ENCODE measurements at places on chromosomes 16 and 17.

GRCh38 chr17:6831661-6832263, at the start of gene TEKT1:
Gene TEKT1 (minus strand): TSS chr17:6831729. CDS start chr17:6830376, 1,353 bp downstream.
- DNase-seq = no peak

GRCh38 chr17:835263-835662, 53.1 kb downstream of the MRM3 start:
- no peak for DNase-seq

- DNase-seq = no peak
Measured at GRCh38 chr17:56440419-56440818, 153.1 kb upstream of the NOG start.

GRCh38 chr17:45857977-45858708, 13.5 kb downstream of the SPPL2C start:
- no peak for DNase-seq

- no peak for DNase-seq
Measured at GRCh38 chr17:67519801-67520251, 142.7 kb downstream of the PITPNC1 start.

GRCh38 chr17:41396996-41397660, at the start of gene KRT31:
Gene KRT31 (minus strand): TSS chr17:41397608. CDS start chr17:41397539, 69 bp downstream.
- DNase-seq = no peak

DNA sequence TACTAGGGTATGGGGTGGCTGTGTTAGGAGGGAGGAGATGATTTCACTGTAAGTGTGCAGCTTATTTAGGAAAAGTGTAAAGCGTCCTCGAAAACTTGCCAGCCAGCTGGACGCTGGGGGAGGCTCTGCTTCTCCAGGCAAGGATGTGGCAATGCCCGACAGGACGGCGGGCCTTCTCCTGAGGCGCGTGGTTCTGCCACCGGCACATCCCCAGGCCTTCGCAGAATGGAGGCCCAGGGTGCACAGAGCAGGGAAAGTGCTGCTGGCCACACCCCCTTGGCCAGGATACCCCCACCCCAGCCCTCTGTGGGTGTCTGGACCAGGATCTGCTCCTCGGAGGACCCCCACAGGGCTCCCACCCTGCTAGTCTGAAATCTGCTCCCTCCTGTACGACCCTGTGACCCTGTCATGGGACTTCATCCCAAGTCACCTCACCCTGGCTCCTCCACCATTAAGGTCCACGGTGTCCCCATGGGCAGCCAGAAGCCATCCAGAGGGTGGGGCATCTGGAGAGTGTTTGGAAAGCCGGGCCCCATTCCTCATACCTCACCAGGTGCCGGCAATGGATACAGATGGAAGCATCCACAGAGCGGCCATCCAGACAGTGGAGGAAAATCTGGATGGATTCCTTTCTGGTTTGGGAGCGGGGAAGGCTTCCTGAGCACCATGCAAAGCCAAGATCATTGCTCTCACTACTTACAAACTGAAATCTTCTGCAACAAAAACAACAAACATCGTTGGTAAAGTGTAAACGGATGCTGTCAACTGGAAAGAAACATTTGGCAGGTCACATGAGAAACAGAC, 9.2 kb upstream of the SRRM2 start:
- no peak for DNase-seq

- no peak for DNase-seq
Measured at GRCh38 chr17:71019699-71020098, 850.4 kb downstream of the KCNJ2 start.

- no peak for DNase-seq
Measured at GRCh38 chr16:57663917-57664661, 4.0 kb upstream of the ADGRG3 start.

- DNase-seq = no peak
Measured at GRCh38 chr17:41792845-41793783, 6.6 kb upstream of the JUP start.

DNA sequence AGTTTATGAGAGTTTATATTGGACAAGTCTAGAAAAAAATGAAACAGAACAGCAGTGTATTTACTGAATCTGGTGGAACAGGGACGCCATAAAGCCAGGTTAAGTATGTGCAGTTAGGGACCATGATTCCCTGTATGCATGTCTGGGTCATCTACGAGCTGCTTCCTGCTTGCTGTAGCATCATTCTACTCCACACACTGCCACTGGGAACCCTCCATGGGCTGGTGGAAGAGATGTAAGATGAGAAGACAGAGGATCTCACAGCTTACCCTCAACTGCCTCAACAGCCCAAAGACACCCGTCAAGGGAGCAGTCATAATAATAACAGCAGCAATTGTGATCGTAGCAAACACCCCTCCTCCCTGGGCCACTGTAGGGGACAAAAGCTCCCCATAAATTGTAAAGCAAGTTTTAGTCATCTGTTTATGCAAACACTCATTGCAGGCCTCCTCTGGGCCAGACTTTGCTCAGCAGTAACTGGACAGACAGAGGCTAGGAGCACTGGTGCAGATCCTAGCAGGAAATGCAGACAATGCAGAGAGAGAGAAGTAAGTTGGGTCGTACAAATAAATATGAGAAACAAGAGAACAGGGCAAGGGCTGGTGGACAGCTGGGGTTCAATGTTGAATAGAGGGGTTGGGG, 188.0 kb downstream of the SOX9 start:
- no peak for DNase-seq

GRCh38 chr17:38464251-38464722, 36.0 kb downstream of the ARHGAP23 start:
- no peak for DNase-seq

DNA sequence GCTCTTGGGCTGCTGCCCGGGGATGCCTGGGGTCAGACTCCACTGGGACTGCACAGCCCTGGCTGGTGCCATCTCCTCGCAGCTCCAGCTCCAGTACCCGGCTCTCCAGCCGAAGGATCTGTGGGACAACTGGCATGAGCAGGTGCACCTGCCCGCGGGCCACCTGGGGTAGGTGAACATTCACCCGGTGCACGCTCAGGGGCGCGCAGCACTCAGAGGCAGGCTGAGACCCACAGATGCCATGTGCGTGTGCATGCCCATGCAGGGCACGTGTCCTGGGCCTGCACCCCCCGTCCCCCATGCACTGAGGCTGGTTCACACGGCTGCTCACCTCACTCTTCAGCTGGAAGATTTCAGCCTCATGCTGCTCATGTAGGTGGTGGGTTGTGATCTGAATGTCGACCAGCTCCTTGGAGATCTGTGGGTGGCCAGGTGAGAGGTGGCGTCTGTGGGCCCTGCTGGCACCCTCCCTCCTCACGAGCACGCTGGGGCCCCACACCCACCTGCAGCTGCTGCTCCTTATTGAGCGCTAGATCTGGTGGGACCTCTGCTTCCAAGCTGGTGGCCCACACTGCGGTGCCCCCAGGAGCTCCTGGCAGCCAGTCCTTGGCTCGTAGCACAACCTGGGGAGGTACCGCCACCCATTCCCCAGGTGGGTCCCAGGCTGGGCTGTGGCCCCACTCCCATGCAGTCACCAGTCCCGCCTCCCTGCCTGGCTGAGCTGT, 618 bp downstream of the CCDC78 start:
- DNase-seq = no peak

GRCh38 chr17:49580055-49580721, 4.5 kb downstream of the NXPH3 start:
- DNase-seq = no peak

- no peak for DNase-seq
Measured at GRCh38 chr16:16080465-16081065, 131.1 kb downstream of the ABCC1 start.

GRCh38 chr17:57663326-57664070, 81.6 kb downstream of the CCDC182 start:
- no peak for DNase-seq

GRCh38 chr17:51435641-51436091, 175.3 kb downstream of the UTP18 start:
- peak; percentile 68 for DNase-seq

DNA sequence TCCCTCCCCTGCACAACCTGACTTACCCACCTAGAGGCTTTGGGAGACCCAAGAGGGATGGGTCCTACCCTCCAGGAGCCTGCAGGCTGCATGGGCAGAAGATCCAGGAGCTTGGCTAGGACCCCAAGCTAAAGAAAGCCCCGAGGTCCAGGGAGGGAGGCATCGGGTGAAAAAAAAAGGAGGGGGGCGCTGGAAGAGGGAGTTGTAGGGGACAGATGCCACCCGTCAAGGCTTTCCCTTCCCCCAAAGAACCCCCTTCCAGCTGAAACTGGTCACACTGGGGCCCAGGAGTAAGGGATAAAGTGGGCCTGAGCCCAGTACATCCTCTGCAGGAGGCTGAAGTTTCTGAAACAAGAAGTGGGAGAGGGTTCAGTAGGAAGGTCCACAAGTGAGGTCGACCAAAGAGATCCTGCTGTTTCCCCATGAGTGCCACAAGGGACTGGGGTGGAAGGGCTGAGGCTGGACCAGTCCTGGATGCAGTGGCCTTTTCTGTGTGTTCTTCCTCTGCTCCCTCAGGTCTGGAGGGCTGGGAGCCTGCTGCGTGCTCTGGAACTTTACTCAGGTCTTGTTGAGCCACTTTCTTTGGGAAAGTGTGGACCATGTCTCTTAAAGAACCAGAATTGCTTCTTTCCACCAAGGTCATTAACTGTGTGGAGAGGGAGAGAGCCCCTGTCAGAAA, 14.2 kb upstream of the CBFB start:
- no peak for DNase-seq

GRCh38 chr16:26665166-26665939, 401.4 kb upstream of the C16orf82 start:
- no peak for DNase-seq

GRCh38 chr17:15891318-15891717, 53.6 kb upstream of the ADORA2B start:
- no peak for DNase-seq

- no peak for DNase-seq
Measured at GRCh38 chr16:55834049-55834448, 1.2 kb upstream of the CES1 start.

- no peak for DNase-seq
Measured at GRCh38 chr16:8943001-8943763, 20.5 kb downstream of the USP7 start.

DNA sequence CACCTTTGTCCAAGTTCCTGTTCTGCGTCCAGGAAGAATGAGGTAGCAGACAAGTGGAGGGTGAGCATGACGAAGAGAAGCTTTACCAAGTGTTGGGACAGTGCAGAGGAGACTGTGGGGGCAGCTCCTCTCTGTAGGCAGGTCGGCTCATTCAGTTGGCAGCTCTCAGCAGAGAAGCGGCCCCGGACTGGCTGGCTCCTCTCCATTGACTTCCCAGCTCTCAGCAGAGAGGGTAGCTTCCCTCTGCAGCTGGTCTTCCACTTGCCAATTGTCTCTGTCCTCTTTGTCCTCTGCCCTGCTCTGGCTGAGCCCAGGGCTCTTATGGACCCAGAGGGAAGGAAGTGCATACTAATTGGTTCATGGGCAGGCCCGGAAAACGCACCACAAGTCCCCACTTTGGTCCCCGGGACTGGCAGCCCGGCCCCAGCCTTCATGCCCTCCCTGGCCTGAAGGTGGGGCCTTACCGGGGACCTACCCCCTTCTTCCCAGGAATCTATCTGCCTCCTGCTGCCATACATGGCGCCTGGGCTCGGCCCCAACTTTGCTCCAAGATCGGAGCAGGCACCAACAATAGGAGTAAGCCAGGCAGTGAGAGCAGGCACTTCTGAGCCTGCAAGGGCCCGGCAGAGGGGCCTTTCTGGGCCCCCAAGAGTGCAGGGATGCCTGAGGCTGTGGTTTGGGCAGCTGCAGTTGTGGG, 10.1 kb downstream of the KCTD5 start:
- DNase-seq = no peak

GRCh38 chr16:10619271-10619849, 39.0 kb upstream of the EMP2 start:
- DNase-seq = no peak

DNA sequence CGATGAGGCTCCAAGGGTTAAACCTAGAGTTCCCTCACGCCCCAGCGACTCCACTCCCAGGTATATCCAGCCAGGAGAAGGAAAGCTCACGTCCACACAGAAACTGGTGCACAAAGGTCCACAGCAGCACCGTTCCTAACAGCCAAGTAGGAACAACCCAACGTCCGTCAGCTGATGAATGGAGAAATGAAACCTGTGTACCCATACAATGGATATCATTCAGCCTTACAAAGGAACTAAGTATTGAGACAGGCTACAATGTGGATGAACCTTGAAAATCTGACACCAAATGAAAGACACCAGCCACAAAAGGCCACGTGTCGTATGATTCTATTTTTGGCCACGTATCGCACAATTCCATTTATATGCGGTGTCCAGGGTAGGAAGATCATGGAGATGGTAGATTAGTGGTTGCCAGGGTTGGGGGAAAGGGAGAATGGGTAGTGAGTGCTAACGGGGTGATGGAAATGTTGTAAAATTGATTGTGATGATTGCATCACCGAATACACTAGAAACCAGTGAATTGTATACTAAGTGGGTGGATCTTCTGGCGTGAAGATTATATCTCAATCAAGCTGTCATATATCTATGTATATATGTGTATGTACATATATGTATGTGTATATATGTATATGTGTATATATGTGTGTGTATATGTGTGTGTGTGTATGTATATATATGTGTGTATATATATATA, 30.1 kb downstream of the NLRC3 start:
- DNase-seq = no peak

GRCh38 chr16:8620535-8620934, 963 bp upstream of the METTL22 start:
- no peak for DNase-seq

DNA sequence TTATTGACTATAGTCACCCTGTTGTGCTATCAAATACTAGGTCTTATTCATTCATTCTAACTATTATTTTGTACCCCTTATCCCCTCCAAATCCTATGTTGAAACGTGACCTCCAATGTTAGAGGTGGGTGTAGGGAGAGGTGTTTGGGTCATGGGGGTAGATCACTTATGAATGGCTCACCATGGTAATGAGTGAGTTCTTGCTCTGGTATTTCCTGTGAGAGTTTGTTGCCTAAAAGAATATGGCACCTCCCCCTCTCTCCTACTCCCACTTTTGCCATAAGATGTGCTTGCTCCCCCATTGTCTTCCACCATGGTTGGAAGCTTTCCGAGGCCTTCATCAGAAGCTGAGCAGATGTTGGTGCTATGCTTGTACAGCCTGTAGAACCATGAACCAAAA, 59.3 kb upstream of the BRD7 start:
- DNase-seq = no peak

GRCh38 chr16:56649820-56650219, 1.9 kb upstream of the MT1B start:
- no peak for DNase-seq

GRCh38 chr17:753418-753817, 1.4 kb upstream of the GEMIN4 start:
- DNase-seq = no peak

- DNase-seq = peak; percentile 98
Measured at GRCh38 chr17:82449131-82449882, 1.2 kb downstream of the CYBC1 start.

DNA sequence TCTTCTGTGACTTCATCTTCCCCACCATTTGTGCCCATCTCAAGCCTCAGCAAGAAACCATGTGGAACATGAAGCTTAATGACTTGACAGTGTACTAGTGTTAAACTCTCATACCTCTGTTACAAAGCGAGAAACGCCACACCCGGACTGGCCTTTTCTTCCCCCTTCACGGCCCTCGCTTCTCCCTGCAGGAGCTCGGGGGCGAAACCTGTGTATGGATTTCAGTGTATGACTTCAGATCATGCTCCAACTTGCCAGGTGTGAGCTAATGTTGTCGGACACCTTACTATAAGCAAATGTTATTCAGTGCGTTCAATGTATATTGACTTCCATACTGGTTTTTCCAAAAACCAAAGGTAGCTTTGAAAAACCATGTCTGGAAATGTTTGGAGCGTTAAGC, 20.1 kb upstream of the SLC5A11 start:
- DNase-seq = no peak

All from NAMALWA (cell line).